Right cardiac atrium (tissue), 5 donors: ENCODE measurements at places on chromosomes 6 and 20.

GRCh38 chr6:3163248-3163594 is 5.9 kb upstream of the TUBB2A start:
- DNase-seq, result no peak

DNA sequence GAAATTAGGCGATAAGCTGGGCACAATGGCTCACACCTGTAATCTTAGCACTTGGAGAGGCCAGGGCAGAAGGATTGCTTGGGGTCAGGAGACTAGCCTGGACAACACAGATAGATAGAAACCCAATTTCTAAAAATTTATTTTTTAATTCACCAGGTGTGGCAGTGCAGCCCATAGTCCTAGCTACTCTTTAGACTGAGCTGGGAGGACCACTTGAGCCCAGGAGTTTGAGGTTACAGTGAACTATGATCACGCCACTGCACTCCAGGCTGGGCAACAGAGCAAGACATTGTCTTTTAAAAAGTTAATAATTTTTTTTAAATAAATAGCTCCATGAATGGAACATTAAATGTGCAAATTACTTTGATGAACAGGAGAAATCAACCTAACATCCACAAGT is 8.2 kb downstream of the ZNF318 start:
- DNase-seq, result no peak

GRCh38 chr6:123902738-123903313 is 99.2 kb downstream of the NKAIN2 start:
- no peak for DNase-seq

- DNase-seq, result no peak
Measured at GRCh38 chr6:38975621-38976049, 72.9 kb upstream of the GLP1R start.

DNA sequence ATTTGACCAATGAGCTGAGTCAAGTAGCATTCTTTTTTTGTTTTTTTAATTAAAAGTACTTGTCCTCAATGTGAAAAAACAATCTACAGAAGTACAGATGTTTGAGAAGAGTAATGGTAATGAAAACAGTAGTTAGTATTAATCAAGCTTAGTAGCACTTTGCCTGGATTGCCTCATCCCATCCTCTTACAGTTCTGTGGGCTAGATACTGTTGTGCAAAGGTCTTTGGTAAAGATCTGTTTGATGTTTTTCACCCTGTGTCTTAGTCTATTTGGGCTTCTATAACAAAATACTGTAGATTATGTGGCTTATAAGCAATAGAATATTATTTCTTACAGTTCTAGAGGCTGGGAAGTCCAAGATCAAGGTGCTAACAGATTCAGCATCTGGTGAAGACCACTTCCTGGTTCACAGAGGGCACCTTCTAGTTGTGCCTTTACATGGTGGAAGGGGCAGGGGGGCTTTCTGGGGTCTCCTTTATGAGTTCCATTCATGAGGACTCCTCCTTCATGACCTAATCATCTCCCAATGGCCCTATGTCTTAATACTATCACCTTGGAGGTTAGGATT is 84.3 kb downstream of the SHLD1 start:
- no peak for DNase-seq

DNA sequence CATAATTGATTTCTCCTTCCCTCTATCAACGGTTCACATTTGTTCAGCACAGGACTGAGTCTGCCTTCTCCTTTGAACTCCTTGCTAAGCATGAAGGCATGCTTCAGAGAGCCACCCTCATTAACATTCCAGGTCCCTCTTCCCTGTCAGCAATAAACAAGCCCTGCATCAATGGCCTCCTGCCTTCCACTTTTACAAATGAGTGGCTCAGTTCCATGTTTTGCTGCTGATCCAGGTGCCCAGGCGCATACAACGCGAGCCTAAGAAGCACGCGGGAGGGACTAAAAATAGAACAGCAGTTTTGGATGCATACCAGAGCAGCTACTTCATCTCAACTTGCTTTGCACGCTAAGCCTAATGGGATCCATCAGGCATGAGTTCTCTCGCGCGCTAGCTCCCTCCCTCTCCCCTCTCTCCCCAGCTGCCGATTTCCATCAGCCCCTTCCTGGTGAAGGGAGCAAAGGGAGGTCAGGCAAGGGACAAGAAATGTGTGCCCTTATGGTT is 53.4 kb downstream of the TRAF3IP2 start:
- DNase-seq, result peak; percentile 74

DNA sequence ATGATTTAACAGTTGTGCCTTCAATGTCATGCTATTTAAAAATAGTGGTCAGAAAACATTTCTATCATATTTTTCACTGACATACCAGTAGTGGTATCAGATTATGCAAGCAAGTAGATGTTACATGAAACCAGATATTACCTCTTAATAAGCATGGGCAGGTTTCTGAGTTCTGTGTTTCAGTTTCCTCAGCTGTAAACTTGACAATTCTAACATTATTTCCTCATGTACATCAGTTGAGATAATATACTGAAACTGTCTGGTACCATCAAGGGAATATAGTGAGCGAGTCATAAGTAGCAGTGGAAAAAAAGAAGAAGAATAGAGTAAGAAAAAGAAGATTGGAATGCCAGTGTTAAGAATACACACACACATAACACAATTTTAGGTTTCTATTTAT is 477.9 kb upstream of the MANEA start:
- no peak for DNase-seq

GRCh38 chr6:98825600-98826230 is 8.7 kb upstream of the POU3F2 start:
- no peak for DNase-seq

- no peak for DNase-seq
Measured at GRCh38 chr6:129764761-129765407, 54.9 kb upstream of the ARHGAP18 start.

- no peak for DNase-seq
Measured at GRCh38 chr6:340991-341827, 48.9 kb downstream of the DUSP22 start.

GRCh38 chr6:110529907-110530306 is 53.5 kb upstream of the SLC22A16 start:
- no peak for DNase-seq

DNA sequence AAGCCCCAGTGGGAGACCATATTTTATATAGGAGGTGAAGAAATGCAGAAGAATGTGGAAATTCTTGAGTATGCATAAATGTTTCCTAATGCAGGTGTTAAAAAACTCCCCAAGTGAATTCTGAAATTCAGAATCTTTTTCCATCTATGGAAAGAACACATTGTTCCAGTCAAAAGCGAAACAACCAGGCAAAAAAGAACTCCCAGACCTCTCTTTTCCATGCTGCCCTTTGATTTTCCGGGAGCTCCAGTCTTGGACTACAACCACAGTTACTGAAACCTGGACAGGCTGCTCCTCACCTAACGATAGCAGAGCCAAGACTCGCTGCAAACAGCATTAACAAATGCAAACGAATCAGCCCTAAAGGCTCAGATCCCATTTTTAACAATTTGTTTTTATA is 108.7 kb upstream of the CNKSR3 start:
- DNase-seq, result no peak

DNA sequence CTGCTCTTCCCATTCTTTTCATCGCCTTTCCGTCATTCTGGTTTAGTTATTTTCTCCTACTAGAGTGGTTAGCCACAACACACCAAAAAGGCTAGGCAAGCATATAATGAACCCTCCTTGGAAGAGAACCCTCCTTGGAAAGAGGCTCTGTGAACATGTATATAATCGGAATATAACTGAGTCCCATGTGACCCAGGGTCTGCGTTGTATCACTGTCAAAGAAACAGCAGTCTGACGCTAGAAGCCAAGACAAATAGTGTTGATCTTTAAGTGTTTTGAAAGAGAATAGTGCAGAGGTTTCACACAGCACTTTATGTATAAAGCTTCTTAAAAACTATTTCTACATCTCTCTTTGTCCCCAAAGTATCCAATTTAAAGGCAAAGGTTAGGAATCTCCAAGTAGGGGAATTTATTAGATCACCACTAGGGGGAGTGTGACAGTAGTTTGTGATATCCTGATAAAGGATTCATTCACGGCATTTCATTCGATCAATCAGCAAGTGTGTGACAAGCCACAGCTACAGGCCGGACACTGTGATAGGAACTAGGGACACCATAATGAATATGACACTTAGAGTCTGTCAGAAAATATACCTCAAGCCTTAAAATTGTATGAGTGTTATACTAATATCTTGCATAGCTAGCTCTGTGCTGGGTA is 395.3 kb downstream of the CD109 start:
- no peak for DNase-seq

DNA sequence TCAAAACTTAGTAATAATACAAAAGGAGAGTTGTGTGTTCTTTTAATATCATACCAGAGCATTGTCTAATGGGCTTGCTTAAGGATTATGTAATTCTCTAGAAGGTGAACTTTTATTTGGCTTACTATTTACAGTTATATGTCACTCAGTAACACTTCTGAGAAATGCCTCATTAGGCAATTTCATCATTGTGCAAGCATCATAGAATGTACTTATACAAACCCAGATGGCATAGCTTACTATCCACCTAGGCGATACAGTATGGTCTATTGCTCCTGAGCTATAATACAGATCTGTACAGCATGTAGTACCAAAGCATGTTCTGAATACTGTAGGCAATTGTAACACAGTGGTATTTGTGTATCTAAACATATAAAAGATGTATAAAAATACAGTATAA is 340.1 kb downstream of the PHF3 start:
- no peak for DNase-seq

- no peak for DNase-seq
Measured at GRCh38 chr20:13677241-13677640, 38.5 kb upstream of the TASP1 start.

- DNase-seq, result peak; percentile 55
Measured at GRCh38 chr20:1943275-1944002, 48.2 kb downstream of the SIRPA start.

GRCh38 chr6:15936503-15936902 is 192.4 kb upstream of the MYLIP start:
- no peak for DNase-seq

DNA sequence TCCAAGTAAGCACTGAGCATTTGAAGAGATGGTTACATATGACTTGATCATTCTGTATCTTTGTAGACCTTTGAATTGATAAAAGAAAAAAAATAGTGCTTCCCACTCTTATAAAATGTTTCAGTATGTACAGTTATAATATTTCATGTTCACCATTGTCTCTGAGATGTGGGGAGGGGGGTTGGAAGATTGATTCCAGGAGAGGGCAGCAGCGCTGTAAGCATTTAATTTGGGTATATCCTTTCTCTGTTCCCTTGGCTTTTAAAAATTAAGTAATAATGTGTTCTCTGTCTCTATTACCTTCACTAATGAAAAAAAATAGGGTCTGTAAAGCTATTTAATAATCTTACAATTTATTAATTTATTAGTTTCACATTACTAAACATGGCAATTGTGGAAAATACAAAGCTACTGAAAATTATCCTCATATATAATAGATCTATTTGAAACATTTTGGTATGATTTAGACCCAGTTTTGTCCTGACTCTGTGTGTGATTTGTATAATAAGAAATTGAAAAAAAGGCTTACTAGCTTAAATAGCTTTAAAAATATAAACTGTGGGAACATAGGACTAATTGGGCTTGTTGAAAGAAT is 341.2 kb downstream of the CDKAL1 start:
- DNase-seq, result no peak

DNA sequence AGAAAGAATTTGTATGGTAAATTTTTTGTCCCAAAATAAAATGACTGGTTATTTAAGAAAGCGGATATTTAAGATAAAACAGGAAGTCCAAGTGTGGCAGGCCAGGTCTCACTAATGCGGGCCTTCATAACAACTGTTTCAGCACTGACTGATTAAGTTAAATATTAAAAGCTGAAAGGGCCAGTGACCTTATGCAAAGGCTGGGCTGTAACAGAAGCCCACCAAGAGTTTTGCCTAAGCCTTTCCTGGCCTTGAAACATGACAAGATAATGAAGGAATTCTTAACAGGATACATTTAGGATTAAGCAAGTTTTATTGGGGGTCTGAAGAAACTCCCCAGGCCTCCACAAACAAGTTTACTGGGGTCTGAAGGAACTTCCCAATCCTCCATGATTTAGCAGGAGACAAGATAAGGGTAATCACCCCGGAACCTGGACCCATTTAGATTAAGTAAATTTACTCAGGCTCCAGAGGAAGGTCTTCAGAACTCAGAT is 36.3 kb downstream of the ZNF133 start:
- DNase-seq, result no peak

DNA sequence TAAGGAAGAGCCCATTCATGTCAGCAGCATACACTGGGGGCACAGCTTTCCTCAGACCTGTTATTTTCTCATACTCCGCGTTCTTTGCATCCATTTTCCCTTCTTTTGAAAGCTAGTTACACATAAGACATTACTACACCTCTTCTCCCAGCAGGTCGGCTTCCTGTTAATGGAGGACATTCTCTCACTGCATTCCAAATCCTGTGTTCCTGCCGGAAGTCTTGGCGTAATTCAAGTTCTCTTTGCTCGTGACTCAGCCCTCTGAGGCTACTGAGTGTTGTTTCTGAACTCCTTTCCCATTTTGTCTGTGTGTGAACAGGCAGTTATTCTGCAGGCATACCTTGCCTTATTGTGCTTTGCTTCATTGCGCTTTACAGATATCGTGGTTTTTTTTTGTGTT is 97.5 kb upstream of the ZBTB24 start:
- no peak for DNase-seq

DNA sequence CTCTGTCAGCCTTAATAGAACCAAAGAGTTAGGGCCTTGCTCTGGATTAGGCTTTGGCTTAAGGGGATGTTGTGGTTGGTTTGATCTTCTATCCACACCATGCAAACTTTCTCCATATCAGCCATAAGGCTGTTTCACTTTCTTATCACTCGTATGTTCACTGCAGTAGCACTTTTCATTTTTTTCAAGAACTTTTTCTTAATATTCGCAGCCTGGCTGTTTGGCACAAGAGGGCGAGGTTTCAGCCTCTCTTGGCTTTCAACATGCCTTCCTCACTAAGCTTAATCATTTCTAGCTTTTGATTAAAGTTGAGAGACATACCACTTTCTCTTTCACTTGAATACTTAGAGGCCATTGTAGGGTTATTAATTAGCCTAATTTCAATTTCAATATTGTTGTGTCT is 193.1 kb downstream of the NRN1 start:
- no peak for DNase-seq
